ENCODE measurements at places on chromosomes 12 and 14.

DNA sequence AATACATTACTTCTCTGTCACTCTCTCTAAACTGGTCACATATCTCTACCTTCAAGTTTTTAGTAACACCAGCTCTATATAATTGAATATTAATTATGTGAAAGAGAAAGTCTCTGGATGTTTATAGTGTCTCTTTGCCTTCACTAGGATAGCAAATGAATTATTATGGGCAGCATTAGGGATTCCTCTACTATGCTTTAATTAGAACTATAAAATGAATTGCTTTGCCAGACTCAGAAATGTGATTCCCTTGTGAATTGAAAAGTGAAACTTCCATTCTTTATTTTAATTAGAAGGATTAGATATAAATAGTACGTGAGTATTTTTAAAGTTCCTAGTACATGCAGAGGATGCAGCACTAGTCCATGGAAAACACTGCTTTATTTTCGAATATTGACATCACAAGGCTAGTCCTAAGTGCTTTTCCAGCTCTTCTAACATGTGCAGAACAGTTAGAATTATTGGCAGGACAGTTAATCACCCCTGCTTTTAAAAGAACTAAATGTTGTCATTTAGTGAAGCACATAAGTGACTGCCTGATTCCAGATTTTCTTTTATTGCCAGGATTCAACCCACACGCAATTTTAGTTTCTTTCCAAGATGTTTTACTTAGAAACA lies 23.0 kb upstream of the REP15 start:
- no peak for DNase-seq

- no peak for DNase-seq
These were observed 238.0 kb upstream of the DDHD1 start for GRCh38 chr14:53391156-53391555.

GRCh38 chr12:52906191-52906601 lies 1.3 kb upstream of the KRT8 start:
- no peak for DNase-seq

DNA sequence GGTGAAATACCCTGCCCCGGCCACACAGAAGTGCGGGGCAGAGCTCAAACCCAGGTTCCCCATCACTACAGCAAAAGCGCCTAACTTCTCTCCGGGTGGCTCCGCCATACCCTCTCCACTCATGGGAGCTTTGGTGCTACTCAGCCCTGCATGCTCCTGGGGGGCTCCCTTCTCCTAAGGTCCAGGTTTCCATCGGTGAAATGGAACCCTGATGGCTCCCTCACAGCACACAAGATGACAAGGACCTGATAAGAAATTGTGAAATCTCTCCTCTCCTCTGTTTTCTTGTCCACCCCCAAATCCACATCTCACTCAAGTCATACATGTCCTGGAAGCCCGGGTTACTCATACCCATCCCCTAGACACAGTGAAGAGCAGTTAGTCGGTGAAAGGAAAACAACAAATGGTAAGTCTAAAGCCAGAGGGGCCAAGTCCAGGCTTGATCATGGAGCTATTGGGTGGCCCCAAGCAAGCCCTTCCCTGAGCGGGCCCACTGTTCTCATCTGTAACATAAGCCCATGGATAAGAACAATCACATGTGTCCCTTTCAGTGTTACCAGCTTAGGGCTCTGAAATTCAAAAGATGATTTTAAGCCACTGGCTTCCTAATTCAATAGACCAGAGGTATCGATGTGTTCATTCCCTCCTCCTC lies 317.5 kb downstream of the BCL11B start:
- no peak for DNase-seq
